HCEC 1CT (cell line): ENCODE measurements at places on chromosomes 16 and 17.

DNA sequence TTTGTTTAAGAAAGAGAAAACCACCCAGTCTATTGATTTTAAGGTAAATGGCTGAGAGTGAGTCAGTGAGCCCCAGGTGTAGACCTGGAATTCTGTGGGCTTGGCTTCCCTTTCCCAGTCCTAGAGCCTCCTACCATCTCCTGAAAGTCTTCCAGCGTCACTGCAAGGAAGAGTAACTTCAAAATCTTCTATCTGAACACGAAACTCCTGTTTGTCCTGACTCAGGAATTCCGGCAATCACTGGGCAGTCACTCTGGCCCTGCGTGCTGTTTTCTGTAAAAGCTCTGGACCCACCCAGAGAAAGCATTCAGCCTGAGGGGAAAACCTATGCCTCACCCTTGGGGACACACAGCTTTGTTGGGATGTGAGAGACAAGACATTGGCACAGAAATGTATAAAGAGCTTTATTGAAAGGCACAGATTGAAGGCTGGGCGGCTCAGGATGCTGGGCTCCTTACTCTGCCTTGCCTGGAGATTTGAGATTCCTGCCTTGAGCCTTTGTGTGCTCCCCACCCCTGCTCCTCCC, 15.9 kb downstream of the MINK1 start:
- no peak for DNase-seq

GRCh38 chr16:81654346-81654745, 124.7 kb upstream of the PLCG2 start:
- no peak for DNase-seq

DNA sequence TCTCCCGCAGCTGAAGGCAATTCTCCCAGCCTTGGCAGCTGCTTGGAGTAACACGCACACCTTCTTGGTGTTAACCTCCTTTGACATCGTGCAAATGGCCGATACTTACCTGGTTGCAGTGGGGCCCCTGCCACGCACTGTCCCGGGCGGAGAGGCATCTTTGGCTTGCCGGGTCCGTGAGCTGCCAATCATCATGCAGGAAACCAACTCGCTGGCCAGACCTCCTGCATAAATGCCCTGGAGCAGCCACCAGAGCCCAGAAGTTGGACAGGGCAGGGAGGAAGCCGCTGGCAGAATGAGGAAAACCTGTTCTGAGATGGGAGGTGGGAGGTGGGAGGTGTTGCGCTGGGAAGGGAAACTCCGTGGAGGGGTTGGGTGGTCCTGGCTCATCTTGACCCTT, 41.7 kb upstream of the CREBBP start:
- no peak for DNase-seq

GRCh38 chr16:25707982-25708583, 16.3 kb downstream of the HS3ST4 start:
- DNase-seq, result no peak

- DNase-seq, result no peak
Measured at GRCh38 chr16:11306381-11306780, 25.3 kb upstream of the PRM1 start.

- DNase-seq, result peak; percentile 63
Measured at GRCh38 chr17:44865231-44865660, 17.6 kb downstream of the HIGD1B start.

GRCh38 chr17:9095390-9095789, 74.1 kb downstream of the NTN1 start:
- DNase-seq, result no peak

- no peak for DNase-seq
Measured at GRCh38 chr16:68228652-68229051, 7.3 kb downstream of the ESRP2 start.

GRCh38 chr16:67461600-67462278, 19.2 kb downstream of the ATP6V0D1 start:
- DNase-seq, result no peak

GRCh38 chr16:88456356-88457292, 3.5 kb downstream of the ZFPM1 start:
- DNase-seq, result no peak

DNA sequence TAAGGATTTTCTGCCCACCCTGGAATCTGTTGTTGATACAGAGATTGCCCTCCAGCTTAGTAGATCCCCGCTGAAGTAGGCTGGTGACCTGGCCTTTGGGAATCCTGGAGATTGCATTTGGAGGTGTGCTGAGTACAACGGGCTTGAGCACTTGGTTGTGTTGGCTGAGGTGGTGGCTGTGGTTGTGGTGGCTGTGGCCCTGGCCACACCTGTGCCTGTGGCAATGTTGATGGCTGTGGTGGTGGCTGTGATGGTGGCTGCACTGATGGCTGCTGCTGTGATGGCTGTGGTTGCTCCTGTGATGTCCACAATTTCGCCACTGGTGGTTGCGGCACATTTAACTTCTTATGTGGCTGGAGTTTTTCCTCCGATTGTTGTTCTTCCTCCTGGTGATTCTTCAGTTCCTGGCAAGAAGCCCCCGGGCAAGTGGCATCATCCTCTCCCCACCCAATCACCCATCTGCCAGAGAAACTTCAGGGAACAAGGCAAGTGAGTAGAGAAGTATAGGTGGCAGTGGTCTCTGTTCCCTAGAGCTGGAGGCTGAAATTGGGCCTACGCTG, 4.2 kb downstream of the CCDC200 start:
- DNase-seq, result no peak

DNA sequence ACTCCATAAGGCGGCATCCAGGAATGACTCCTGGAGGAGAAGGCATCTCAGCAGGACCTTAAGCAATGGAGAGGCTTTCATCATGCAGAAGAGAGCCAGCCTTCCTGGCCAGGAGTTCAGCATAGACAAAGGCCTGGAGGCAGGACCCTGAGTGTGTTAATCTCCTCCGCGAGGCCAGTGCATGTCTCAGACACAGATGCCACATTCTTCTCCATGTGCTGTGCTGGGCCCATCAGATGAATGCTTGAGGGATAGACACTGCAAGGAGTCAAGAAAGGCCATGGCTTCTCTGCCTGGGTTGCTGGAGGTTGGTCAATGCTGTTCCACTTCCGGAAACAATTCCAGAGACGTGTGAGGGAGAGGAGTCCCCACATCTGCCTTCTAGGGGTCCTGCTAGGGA, 147.5 kb downstream of the IRX5 start:
- no peak for DNase-seq

DNA sequence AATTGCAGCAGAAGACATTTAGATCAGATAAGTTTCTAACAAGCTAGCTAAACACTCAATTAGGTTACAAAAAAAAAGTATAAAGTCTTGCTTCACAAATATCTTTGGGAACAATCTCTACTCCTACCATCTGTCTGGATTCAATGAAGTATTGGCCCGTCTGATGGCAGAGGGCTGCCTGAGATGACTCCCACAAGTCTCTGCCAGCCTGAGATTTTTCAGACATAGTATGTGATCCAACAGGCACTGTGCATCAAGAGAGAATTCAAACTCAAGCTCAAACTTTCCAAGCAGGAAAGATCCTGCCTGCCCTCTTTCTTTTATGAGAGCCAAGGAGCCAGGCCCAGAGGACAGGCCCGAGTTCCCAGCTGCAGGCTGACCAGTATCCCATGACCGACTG, 22.6 kb downstream of the SLC39A11 start:
- DNase-seq, result no peak

DNA sequence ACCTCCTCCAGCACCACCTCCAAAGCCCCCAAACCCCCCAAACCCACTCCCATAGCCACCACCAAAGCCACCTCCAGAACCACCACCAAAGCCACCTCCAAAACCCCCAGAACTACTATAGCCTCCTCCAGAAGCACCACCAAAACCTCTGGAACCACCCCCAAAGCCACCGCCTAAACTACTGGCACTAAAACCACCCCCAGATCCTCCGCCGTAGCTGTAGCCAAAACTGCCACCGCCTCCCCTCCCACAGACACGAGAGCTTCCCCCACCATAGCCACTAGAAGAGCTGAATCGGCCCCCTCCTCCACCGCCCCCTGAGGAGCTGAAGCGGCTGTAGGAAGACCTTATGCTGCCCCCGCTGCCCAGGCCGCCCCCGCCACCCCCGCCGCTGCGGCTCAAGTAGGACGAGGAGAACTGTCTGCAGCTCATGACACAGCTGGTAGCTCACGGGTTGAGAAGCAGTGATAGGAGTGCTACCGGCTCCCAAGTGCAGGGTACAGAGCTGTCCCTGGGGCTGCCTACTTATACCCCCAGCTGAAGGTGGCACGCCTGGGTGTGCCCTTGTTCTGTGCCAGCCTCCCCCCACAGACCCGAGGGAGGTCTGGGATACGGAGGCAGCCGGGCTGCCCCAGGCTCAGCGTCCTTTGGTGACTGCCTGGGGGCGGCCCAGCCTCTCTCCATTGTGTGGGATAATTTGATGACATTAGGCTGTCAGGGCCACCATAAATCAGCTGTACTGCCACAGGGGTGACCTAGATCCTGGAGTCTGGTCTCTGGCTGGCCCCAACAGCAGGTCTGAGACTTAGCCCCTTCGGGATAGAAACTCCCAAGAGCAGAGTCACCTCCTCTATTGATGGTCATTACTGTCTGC, at the start of gene KRT9:
TSS of gene KRT9 (minus strand) at position 499 of the 874 bp plus-strand sequence. CDS start at position 432, 67 bp downstream.
- no peak for DNase-seq

- no peak for DNase-seq
Measured at GRCh38 chr16:80807906-80808305, 3.5 kb upstream of the CDYL2 start.

DNA sequence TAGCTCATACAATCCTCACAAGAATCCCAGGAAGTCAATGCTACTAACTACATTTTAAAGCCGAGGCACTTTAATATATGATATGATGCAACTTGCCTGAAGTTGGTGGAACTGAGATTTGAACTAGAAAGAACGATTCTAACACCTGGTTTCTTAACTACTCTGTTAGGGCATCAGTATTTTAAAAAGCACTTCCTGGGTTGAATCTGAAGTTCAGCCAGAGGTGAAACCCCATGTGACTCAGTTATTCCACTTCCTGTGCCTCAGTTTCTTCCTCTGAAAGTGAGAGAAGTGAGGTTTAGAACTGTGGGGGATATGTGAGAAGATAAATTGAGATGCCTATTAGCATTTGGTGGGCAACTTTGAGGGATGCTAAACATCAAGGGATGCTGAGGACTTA, 129.4 kb upstream of the ANKFN1 start:
- DNase-seq, result no peak

DNA sequence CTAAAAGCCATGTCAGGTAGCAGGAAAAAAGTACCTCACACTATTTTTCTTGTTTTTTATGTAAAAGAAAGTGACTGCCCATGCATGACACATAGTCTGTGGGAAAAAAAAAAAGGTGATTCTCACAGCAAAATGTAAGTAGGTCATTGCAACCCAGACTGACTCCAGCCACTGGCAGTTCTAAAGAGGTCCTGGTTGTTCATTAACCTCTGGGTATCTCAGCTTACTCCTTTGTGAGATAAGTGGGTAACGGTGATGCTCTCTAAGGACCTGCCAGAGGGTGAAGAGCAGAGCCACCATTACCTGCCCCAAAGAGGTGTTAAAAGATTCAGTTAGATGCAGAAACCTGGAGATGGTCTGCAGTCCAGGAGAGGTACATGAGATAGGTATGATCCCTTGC, 531.9 kb downstream of the GRIN2A start:
- no peak for DNase-seq

DNA sequence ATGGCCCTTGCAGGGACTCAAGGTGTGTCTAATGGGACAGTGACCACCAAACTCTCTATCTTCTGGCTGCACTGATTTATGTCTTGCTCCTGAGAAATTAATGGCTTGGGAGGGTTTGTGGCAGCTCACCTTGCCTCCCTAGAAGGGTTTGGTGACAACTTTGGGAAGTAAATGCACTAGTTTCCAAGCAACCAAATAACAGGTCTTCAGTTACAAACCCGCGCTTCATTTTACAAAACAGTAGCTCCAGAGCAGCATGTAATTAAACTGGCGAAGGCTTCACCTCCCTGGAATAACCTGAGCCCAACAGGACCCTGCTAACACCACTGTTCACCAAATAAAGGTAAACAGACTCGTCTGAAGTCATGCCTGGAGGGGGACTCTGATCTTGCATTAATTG, 318.3 kb downstream of the SLC39A11 start:
- DNase-seq, result no peak

GRCh38 chr16:85172455-85173145, 60.3 kb upstream of the CIBAR2 start:
- DNase-seq, result peak; percentile 69

- DNase-seq, result no peak
Measured at GRCh38 chr16:2056681-2057407, 9.1 kb downstream of the TSC2 start.

- peak; percentile 39 for DNase-seq
Measured at GRCh38 chr17:27384261-27384701, 72.0 kb upstream of the KSR1 start.

DNA sequence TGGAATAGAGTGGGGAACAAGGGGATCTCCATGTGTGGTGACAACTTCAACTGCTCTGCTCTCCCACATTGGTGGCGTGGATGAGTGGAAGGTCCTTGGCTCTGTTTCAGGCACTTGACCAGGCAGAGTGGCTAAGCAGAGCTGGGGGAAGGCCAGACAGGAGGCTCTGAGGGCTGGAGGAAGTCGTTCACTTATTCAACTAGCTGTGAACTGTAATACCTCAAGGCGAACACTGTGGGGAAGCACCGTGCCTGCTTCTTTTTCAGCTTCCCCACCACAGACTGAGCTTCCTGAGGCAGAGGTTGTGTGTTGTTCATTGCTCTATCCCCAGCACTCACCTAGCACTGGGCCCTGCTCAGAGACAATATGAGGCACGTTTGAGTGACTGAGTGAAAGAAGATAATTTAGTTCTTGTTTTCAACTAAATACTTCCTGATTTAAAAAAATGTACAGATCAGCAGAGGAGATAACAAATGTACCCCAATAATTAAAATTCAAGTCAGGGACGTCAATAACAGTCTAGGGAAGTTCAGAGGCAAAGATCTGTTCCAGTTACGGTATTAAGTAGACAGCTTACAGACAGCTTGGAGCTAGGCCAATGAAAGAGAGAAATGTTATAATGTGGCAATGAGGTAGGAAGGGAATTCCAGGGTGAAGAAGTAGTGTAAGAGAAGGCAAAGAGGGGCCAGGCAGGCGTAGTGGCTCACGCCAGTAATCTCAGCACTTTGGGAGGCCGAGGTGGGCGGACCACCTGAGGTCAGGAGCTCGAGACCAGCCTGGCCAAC, 34.7 kb downstream of the MYO18A start:
- DNase-seq, result peak; percentile 72

GRCh38 chr17:1413281-1413791, 13.3 kb upstream of the YWHAE start:
- peak; percentile 71 for DNase-seq
